ENCODE measurements at places on chromosomes 4 and X. TPM values are rescaled to one million over a fixed set of nuclear protein-coding genes. Genes with fewer than 3 reads are reported as not detected.
A peak's percentile ranks its signal among the peaks of the same experiment; 100 is the strongest.

NHS gene
- total RNA-seq: 3.8 TPM

CHIC2 gene
- total RNA-seq: 18.8 TPM

GRCh38 chrX:8955511-8955910 is 78.4 kb downstream of the FAM9B start:
- H3K4me1 ChIP-seq: no peaks in the 10 kb centered on the region
- H3K27me3 ChIP-seq: peaks cover 15% of the 10 kb centered on the region
- no peaks in the 10 kb centered on the region for H3K36me3 ChIP-seq
- no peak for DNase-seq

VCX gene
- not detected for total RNA-seq

NALF2 gene
- total RNA-seq: 0.25 TPM

SMIM10 gene
- total RNA-seq: 1.8 TPM

- DNase-seq: peak; percentile 62
- H3K27me3 ChIP-seq: no peaks in the 10 kb centered on the region
- H3K4me3 ChIP-seq: peak overlapping the region; percentile 87
- peaks cover 70% of the 10 kb centered on the region for H3K36me3 ChIP-seq
- H3K27ac ChIP-seq: peak overlapping the region; percentile 89
These were observed 27.2 kb downstream of the NOP14 start for GRCh38 chr4:2935762-2936743.

GRCh38 chr4:152485726-152486276 is 50.1 kb downstream of the FBXW7 start:
- peaks cover 18% of the 10 kb centered on the region for H3K36me3 ChIP-seq
- H3K4me3 ChIP-seq: peak overlapping the region; percentile 13
- H3K27me3 ChIP-seq: no peaks in the 10 kb centered on the region
- peak; percentile 44 for DNase-seq

DNA sequence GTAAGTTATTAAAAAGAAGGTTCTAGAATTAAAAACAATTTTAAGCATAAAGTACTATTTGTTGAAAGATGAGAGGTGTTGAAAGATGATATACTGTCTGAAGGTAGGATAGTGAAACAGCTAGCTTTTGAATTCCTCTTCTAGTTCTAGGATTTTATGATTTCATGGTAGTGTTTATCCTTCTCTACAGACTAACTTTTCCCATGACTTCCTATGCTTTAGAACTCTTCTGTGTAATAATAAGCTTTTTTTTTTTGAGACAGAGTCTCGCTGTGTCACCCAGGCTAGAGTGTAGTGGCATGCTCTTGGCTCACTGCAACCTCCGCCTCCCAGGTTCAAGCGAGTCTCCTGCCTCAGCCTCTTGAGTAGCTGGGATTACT is 96.0 kb upstream of the NUDT6 start:
- no peak for DNase-seq
- H3K27me3 ChIP-seq: no peaks in the 10 kb centered on the region
- no peaks in the 10 kb centered on the region for H3K4me1 ChIP-seq

GRCh38 chrX:47080215-47080914 is 2.1 kb downstream of the RGN start:
- H3K36me3 ChIP-seq: no peaks in the 10 kb centered on the region
- H3K27ac ChIP-seq: no peak overlapping the region
- no peaks in the 10 kb centered on the region for H3K27me3 ChIP-seq
- H3K4me3 ChIP-seq: no peak overlapping the region

DNA sequence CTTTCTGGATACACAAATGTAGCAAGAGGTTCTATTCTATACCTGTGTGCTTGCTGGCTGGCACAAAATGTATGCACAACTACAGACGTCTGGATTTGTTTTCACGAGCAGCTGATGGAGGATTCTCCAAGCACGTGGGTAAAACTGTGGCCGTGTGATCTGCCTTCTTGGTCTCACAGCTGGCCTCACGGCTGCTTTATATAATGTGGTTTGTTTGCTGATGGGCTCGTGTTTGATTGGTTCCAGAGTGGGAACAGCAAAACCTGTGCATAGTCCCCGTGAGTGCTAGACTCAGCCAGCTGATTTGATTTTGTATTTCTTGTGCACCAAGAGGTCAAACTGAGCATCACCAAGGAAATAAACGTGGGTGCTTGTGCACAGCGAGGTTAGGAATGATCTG is 262.6 kb upstream of the RPS6KA3 start:
- H3K4me1 ChIP-seq: peaks cover 10% of the 10 kb centered on the region
- peaks cover 41% of the 10 kb centered on the region for H3K27me3 ChIP-seq
- H3K27ac ChIP-seq: no peak overlapping the region
- peaks cover 2% of the 10 kb centered on the region for H3K36me3 ChIP-seq

DNA sequence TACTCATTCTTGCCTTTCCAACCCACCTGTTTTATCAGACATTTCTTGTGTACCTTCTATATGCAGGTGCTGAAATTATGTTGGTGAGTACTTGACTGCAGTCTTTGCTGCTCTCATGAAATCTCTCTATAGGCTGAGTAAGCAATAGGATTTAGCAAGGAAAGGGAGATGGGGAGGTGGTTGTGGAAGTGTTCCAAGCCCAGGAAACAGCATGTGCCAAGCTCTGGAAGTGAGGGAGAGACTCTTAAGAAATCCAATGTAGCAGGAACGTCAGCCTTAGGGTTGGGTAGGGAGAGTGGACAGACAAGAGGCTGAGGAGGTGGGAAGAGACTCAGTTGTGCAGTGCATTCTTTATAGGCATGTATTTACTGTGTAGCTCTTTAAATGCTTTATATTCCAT is 5.6 kb downstream of the SEPTIN11 start:
- H3K4me1 ChIP-seq: peaks cover 6% of the 10 kb centered on the region
- no peak for DNase-seq
- H3K27me3 ChIP-seq: peaks cover 80% of the 10 kb centered on the region
- no peaks in the 10 kb centered on the region for H3K36me3 ChIP-seq
- H3K4me3 ChIP-seq: no peak overlapping the region
- no peak overlapping the region for H3K27ac ChIP-seq

- no peaks in the 10 kb centered on the region for H3K27me3 ChIP-seq
- peaks cover 10% of the 10 kb centered on the region for H3K36me3 ChIP-seq
- DNase-seq: no peak
- H3K4me3 ChIP-seq: peak overlapping the region; percentile 70
- peaks cover 28% of the 10 kb centered on the region for H3K4me1 ChIP-seq
These were observed 5.9 kb downstream of the RTL3 start for GRCh38 chrX:78653118-78653822.

IRS4 gene
- not detected for total RNA-seq

DNA sequence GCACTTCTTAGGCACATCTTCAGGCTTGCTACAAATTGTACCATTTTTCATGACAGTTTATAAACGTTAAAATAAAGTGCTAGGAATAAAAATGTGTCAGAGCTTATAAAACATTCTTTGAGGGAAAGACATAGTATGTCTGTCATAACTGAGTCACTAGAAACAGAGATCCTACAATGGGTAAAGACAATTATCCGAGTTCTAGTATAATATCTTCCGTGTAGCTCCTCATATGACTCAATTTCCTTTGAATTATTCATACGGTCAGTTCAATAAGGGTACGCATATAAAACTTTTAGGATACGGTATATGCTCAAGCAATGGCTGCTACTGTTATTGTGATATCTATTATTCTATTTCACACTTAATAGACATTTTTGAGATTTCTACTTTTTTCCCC is 349.1 kb downstream of the PCDH10 start:
- no peaks in the 10 kb centered on the region for H3K27me3 ChIP-seq
- H3K4me1 ChIP-seq: no peaks in the 10 kb centered on the region
- H3K4me3 ChIP-seq: no peak overlapping the region
- H3K27ac ChIP-seq: no peak overlapping the region

DNA sequence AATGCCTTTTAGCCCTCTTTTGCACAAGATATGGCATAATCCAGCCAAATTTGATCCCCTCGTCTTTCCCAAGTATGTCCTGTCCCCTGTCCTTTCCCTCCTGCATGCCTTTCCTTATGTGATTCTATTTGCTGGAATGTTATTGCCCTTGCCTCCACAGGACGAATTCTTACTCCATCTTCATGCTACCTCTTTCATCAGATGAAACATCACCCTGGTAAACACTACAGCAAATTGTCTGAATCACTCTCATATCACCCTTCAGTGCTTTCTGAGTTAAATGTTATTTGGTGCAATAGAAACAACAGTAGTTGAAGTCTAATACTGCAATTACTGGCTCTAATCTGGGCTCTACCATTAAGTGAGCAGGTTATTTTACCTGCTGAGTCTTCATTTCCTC is 52.2 kb upstream of the FAT1 start:
- H3K27me3 ChIP-seq: no peaks in the 10 kb centered on the region
- no peak for DNase-seq
- H3K36me3 ChIP-seq: no peaks in the 10 kb centered on the region
- H3K27ac ChIP-seq: no peak overlapping the region

GRCh38 chr4:55038176-55038890 is 87.1 kb downstream of the KDR start:
- H3K36me3 ChIP-seq: no peaks in the 10 kb centered on the region
- no peaks in the 10 kb centered on the region for H3K27me3 ChIP-seq
- DNase-seq: no peak
- H3K4me3 ChIP-seq: no peak overlapping the region
- no peak overlapping the region for H3K27ac ChIP-seq

- peaks cover 4% of the 10 kb centered on the region for H3K4me1 ChIP-seq
- no peaks in the 10 kb centered on the region for H3K36me3 ChIP-seq
- no peak overlapping the region for H3K27ac ChIP-seq
- H3K27me3 ChIP-seq: no peaks in the 10 kb centered on the region
These were observed 60.8 kb downstream of the NYX start for GRCh38 chrX:41507919-41508318.

DNA sequence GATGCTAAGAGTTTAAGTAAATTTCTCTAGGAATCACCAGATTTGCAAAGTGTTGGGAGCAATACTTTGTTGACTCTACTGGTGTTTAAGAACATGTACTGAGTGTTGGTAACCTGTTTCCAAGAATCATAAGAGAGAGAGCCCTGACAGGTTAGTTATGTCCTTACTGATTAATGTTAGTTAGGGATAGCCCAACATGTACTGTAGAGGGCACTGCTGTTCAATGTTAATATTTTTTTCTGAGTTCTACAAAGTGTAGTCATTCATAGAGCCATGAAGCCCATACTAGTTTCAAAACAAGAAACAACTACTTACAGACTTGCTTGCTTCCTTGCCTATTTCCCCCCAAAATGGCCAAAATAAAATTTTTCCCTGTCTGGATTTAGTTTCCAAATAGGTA is 11.9 kb downstream of the TMPRSS11D start:
- DNase-seq: no peak
- H3K4me1 ChIP-seq: no peaks in the 10 kb centered on the region
- H3K27ac ChIP-seq: no peak overlapping the region

- peak overlapping the region; percentile 78 for H3K27ac ChIP-seq
- H3K4me1 ChIP-seq: peaks cover 28% of the 10 kb centered on the region
- no peaks in the 10 kb centered on the region for H3K27me3 ChIP-seq
These were observed 34.1 kb downstream of the P2RY8 start for GRCh38 chrX:1502853-1503252.

GRCh38 chr4:98092833-98093439 is 50.3 kb downstream of the STPG2 start:
- peaks cover 10% of the 10 kb centered on the region for H3K27me3 ChIP-seq
- H3K4me1 ChIP-seq: no peaks in the 10 kb centered on the region
- DNase-seq: no peak
- H3K4me3 ChIP-seq: no peak overlapping the region
- H3K27ac ChIP-seq: no peak overlapping the region

SSX2B gene
- not detected for total RNA-seq

NXF2 gene
- total RNA-seq: not detected

DNA sequence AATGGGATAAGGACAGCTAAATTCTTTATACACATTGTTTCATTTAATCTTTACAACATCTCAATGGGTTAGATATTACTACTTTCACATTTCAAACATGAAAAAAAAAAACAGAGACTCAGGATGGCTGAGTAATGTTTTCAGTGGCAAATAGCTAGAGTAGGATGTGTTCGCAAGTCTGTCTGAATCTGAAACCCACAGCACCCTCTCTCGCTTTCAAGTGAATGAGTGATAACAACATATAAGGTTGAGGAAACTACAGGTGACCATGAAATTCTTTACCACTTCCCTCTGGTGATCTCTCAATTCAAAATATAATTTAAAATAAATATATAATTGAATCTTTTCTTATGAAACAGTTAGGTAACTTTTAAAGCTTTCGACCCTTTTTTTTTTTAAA is 162.6 kb downstream of the PRR32 start:
- no peak overlapping the region for H3K4me3 ChIP-seq
- H3K36me3 ChIP-seq: no peaks in the 10 kb centered on the region
- H3K27me3 ChIP-seq: no peaks in the 10 kb centered on the region

DNA sequence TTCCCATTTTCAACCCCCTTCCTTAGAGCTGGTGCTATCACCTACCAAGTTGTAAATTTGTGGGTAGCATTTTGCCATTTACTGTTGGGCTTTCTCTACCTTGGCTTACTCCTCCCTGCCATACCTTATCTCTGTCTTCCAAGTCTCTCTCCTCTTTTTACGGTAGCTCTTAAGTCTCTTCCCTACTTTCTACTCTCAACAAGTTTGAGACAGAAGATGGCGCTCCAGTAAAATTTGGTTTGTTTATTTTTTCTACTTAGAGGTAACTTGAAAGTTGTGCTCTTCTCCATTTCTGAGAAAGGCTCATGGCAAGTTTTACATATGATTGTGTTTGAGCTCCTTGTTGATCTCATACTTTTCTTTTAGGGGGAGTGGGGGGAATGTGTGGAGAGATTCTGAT is 1508.1 kb downstream of the TECRL start:
- no peak overlapping the region for H3K27ac ChIP-seq
- H3K27me3 ChIP-seq: no peaks in the 10 kb centered on the region

DNA sequence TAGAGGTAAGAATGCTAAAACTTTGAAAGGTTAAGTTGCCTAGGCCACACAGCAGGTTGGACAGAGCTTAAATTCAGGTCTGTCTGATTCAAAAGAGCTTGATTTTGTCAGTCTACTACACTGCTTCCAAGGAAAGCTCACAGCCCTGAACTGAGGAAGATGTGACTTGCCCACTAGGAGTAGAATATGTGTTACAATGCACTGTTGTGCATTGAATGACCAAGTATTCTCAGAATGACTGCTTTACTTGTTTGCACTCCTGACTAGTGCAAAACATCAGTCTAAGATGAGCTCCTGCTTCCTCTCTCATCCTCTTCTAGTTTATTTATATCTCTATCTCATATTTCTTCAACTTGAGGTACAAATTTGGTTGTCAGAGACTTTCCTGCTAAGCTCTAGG is 56.2 kb downstream of the AWAT2 start:
- H3K4me1 ChIP-seq: no peaks in the 10 kb centered on the region
- no peak for DNase-seq
- H3K27ac ChIP-seq: no peak overlapping the region

DNA sequence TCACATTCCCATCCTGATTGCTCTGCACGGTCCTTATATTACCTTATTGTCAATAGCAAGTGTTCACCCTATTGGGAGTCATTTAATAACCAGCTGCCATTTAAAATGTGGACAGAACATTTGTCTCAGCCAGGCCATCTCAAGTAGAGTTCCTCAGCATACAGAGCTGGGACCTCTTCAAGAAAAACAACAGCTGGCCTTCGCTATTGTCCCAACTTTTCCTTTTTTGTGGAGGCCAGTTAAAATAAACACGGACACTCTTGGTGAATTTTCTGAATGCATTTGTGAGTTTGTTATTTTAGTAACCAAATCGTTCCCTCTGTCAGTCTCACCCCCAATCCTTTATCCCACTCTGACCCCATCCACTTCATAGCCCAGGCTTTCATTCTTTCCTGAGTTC is 395.3 kb upstream of the PITX2 start:
- H3K36me3 ChIP-seq: no peaks in the 10 kb centered on the region
- H3K4me3 ChIP-seq: no peak overlapping the region
- DNase-seq: no peak
- H3K27me3 ChIP-seq: no peaks in the 10 kb centered on the region

GRCh38 chr4:39950861-39951481 is 26.7 kb downstream of the PDS5A start:
- H3K4me1 ChIP-seq: peaks cover 24% of the 10 kb centered on the region
- no peaks in the 10 kb centered on the region for H3K27me3 ChIP-seq
- peaks cover 22% of the 10 kb centered on the region for H3K36me3 ChIP-seq
- DNase-seq: no peak
- H3K4me3 ChIP-seq: no peak overlapping the region
